ENCODE measurements at places on chromosomes 7 and 10.
A peak's percentile ranks its signal among the peaks of the same experiment; 100 is the strongest.

DNA sequence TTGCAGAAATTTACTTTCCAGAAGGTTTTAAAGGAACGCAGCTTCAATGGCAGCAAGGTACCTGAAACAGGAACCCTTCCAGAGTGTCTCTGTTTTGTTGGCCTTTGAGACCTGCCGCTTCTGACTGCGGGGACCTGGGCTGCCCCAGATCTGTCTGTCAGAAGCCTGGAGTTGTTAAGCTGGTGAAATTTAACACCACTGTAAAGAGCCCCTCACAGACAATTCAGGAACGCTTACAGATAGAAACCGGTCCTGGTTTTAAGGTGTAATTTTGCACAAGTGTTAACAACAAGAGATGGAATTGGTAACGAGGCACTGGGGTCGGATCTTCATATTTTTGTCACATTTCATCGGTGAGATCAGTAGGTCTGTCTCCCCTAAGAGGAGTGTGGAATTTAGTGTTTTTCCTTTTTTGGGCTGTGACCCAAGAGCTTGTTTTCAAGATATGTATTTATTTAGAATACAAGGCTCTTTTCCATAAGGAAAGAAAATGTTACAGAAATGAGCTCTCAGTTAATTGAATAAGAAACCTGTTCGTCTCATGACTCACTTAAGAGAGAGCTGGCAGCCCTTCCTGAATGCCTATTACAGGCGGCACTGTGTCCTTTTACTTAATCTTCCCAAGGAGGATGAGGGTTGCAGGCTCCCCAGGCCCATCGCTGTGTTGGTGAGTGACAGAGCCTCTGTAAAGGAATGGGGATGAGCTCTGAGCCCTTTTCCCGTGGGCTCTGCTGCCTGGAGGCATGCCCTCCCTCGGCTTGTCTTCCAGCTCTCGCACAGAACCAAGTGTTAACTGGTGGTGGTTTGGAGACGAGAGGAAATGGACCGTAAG is 168.7 kb downstream of the CUX1 start:
- no peak for DNase-seq

DNA sequence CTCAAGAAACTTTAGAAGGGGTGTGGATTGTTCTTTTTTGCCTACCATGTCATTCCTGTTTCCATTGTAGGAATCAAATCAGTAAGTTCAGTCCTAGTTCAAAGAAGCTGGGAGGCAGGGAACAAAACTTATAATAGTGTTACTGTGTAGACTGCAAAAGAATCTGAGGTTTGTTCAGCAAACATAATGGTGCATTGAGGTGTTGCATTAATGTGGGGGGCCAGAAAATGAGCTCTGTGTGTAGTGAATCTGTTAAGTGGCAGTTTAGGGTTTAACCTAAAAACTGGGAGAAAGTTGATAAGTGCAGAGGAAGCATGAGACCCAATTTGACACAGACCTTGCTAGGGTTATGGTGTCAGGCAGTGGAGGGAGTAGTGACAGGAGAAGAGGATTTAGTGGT is 197.7 kb downstream of the SUGCT start:
- DNase-seq: no peak

DNA sequence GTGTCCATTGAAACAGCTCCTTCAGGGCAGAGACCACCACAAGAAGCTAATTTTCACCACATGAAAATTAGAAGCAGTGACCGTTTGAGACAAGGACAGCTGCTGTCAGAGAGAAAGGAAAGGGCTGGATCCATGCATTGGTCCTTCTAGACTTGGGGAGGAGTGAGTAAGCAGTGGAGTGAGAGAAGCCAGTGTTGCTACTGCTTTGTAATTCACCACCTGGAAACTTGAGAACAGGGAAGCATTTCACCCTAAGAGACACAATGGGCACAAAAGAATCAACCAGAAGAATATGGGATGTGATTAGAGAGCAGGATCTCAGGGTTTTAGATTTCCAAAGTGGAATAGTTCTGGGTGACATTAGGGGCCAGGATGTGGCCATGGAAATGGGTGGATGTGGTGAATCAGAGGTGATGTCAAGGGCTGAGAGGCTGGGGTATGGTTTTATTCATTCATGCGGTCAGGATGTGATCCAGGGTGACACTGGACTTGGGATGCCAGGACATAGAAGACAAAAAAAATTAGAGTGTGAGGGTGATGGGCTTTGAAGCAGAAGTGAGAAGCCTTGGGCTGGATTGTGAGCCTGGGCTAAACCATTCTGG is 61.6 kb downstream of the DENND11 start:
- DNase-seq: peak; percentile 78

DNA sequence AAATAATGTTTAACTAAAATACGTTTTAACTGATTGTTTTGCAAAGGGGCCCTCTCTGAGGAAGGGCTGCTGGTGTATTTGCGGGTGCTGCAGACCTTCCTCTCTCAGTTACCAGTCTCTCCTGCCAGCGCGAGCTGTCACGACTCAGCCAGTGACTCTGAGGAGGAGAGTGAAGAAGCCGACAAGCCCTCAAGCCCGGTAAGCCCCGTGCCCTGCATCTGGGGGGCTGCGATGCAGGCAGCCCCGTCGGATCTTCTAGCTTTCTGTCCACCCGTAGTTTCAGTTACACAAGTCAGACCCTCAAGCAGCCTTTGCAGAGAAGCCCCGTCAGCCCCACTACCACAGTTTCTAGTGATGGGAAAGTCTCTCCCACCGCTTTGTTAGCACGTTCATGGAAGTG is 45.1 kb downstream of the UBE3C start:
- DNase-seq: no peak

- DNase-seq: no peak
Measured at GRCh38 chr10:12251581-12251980, 55.6 kb downstream of the CDC123 start.

GRCh38 chr7:41758321-41758720 is 55.4 kb upstream of the INHBA start:
- DNase-seq: no peak

- no peak for DNase-seq
Measured at GRCh38 chr10:3671386-3671955, 113.5 kb downstream of the KLF6 start.

- DNase-seq: no peak
Measured at GRCh38 chr10:72107325-72108003, 19.1 kb upstream of the SPOCK2 start.

- DNase-seq: no peak
Measured at GRCh38 chr7:105305633-105306032, 83.1 kb downstream of the SRPK2 start.

- DNase-seq: peak; percentile 41
Measured at GRCh38 chr10:62437696-62438095, 63.5 kb downstream of the ZNF365 start.

DNA sequence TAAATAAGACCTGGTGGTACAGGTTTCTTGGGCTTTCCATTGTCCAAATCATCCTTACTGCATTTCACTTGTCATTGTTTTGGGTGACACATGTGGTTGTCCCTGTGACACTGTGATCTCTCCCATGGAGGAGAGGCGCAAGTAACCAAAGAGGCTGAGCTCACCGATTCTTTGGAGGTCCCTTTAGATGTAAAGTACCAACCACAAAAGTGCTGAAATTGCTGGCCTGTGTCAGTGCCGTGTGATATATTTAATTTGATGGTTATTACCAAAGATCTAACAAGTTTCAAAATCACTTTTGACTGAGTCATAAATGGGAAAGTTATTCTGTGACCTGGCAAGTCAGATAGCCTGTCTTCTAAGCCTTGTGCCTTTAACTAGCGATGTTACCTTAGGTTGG is 19.4 kb downstream of the MCM10 start:
- DNase-seq: no peak

DNA sequence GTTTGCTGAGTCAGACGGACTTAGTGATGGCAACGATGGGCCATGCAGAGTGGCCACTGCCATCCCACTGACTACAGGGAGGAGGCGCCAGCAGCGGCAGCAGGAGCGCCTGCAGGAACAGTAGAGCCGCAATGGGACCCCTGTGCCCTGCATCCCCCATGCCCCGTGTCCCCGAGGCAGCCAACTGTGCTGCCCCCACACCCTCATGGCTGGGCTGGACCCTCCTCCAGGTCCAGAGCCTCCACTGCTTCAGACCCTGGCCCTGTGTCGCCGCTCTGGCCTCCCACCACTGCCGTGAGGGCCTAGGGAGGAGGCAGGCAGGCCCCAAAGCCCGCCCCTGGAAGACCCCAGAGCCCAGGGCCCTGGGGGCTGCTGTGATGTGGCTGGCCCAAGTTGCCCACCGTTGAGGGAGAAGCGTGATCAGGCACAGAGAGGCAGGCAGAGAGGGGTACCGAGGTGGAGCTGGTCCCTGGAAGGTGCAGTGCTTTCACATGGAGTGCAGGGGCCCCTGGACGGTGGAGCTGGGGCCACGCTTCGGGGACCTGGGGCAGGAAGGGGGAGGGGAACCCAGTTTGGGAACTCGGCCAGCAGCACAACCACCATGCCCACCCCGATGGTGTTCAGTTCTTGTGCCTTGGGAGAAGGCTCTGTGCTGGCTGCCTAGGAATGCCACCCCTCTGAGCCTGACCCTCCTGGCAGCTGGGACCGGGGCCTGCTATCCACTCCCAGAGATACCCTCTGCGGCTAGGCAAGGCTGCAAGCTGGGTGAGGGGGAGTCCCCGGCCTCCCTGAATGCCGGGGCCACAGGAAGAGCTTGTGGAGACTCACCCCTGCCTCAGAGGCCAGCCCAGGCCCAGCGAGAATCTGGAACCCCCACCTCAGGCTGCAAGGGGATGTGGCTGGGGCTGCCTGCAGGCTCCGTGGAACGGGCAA is 32.6 kb downstream of the DKK1 start:
- DNase-seq: no peak

DNA sequence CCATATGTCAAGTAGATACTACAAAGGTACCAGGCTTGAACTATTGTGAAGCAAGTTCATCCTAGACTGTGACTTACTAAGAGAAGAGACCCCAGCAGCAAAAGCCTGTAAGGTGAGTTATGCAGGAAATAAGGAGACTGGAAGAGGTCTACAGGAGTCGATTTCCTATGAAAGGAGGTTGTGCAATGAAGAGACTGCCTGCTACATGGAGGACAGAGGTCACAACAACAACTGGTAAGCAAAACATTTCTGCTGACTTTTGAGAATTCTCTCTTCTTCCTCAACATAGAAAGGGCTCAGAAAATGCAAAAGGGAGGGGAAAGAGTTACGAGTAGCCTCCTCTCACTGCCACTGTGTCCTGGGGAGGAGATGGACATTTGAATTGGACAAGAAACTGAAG is 42.4 kb downstream of the PDK4 start:
- no peak for DNase-seq

DNA sequence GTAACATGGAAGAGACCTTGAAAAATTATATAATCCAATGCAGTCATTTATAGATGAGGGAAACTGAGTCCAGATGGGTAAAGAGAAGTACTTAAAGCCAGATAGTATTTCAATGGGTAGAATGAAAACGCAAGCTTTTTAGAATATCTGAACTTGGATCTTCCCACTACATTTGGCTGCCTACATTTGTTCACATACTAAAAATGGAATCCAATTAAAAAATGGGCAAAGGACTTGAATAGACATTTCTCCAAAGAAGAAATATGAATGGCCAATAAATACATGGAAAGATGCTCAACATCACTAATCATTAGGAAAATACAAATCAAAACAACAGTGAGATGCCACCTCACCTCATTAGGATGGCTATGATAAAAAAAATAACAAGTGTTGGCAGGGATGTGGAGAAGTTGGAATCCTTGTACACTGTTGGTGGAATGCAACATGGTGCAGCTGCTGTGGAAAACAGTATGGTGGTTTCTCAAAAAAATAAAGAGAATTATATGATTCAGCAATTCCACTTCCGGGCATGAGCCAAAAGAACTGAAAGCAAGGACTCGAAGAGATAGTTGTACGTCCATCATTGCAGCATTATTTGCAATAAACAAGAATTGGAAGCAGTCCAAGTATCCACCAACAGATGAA is 188.0 kb downstream of the FRMD4A start:
- DNase-seq: no peak

GRCh38 chr7:16810573-16810972 is 5.8 kb upstream of the AGR2 start:
- DNase-seq: no peak

GRCh38 chr7:98214811-98215321 is 3.6 kb downstream of the BHLHA15 start:
- no peak for DNase-seq

- DNase-seq: no peak
Measured at GRCh38 chr7:18828994-18829857, 288.2 kb downstream of the TWIST1 start.

DNA sequence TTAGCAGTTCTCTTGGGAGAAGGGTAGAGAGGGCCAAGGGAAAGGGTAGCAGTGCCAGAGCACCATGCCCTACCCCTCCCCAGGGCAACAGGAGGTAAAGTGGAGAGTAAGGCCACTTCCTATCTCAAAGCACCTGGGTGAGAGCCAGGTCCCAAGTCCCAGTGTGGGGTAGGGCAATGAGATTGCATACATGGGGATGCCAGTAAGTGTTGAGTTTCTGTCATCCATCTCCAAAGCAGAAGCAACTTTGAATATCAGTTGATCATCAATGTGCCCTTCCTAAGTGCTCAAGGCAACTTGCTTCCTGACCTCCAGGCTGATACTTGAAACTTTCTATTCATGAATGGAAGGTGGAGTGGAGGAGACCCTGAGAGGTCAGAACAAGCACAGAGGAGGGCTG is 2.2 kb upstream of the CAMK2G start:
- DNase-seq: no peak

DNA sequence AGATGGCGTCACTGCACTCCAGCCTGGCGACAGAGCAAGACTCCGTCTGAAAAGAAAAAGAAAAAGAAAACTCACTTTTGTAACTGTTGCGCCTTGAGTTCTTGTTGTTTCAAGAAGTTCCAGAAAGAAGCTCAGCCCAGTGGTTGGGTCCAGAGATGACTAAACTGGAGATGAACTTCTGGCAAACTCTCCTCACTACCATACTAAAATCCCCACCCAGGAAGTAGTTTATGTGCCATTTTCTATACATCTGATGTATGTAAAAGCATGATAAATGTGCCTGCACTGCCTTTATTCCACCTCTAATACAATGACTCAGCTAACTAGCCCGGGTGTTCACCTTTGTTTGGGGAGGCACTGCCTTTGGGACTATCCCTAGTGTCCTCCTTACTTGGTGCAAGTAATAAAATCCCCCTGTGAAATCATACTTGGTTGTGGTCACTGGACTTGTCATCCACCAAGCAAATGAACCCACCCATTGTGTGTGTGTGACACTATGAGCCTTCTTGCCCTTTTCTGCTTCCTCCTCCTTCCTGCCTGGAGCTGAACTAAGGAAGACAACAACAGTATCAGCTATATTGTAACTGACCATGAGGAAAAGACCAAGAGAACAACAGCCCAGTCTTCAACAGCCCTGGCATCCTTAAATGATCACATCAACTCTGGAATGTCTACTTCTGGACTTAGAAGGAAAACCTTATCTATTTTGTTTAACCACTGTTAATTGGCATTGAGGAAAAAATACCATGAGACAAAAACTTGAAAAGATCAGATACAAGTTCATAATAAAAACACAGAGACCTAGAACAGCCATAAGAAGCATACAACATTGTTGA is 33.6 kb downstream of the JMJD1C start:
- peak; percentile 19 for DNase-seq
